ENCODE measurements at places on chromosomes 1 and 21.
A peak's percentile ranks its signal among the peaks of the same experiment; 100 is the strongest.

- DNase-seq = peak; percentile 76
Measured at GRCh38 chr1:43711524-43712386, 4.4 kb downstream of the ST3GAL3 start.

DNA sequence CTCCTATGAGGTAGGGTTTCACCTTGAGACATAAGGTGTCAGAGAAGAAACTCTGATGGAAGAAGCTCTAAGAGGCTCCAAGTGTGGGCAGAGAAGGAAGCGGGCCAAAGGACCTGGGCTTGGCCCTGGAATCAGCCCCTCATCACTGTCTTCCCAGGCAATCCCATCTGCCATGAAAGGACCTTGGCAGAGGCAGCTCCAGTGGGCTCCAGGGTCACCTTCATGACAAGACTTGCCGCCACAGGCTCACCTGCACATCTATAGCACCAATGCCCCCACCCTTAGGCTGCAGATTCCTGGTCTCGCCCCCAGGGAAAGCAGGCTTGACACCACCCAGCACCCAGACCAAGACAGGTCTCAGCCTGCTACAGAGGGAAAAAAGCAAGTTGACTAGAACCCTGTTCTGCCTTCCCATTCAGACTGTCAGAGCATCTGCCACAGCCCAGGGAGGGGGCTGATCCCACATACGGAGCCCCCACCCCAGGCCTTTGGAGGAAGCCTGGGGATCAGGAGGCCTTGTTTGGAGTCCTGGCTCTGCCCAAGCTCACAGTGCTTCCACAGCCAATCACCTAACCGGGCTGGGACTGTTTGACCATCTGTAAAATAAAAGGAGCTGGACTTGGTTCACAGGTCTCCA is 490 bp upstream of the FAM110D start:
- no peak for DNase-seq

DNA sequence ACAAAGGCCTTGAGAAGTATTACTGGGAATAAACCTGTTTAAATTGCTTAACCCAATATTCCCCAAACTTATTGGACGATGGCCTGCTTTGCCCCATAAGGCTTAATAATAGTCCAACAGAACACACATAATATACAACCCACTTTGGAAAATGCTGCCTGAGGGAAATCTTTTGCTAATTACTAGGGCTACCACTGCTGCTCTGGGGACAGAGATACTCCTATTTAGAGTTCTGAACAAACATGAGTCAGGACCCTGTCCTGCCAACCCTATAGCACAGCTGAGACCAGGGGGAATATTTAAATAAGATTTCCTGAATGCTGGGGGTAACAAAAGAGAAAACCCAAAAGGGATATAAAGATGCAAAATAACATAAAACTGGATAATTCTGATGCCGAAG is 139.1 kb downstream of the BRINP2 start:
- DNase-seq = no peak

DNA sequence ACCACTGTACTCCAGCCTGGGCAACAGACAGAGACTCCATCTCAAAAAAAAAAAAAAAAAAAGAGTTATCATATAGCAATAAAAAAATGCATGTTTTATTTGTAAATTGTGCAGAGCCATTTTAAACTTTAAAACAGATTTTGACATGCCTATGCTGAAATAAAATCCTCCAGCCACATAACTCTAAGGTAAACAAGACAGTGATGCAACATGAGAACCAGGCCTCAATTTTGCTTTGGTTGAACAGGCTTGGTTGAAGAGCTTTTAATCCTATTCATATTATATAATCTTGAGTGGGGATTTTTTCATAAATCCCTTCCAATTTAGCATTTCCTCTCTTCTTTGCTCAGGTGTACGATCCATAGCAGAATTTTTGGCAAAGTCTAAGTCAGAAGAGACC is 26.1 kb downstream of the ARMH1 start:
- DNase-seq = no peak

DNA sequence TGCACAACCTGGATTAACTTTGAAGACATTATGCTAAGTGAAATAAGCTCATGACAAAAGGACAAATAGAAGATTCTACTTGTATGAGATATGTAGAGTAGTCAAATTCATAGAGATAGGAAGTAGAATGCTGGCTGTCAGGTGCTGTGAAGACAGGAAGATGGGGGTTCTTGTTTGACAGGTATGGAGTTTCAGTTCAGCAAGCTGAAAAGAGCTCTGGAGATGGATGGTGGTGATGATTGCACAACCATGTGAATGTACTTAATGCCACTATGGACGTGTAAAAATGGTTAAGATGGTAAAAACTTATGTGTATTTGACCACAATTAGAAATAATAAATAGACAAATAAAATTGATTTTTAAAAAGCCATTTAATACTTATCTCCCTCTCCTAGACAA is 169.8 kb upstream of the DUSP10 start:
- no peak for DNase-seq

DNA sequence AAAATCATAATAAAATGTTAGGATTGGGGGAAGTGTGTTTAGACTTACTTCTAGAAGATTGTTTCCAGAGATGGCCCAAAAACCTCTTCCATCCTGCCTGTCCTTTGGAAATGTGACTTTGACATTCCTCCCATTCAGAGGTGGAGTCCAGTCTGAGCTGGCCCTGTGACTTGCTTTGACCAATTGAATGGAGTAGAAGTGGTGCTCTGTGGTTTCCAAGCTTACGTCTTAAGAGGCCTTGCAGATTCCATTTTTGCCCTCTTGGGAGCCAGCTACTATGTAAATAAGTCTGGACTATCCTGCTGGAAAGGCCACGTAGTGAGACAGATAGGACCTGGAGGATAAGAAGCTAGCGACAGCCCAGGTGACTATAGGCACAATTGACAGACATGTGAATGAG is 1.3 kb upstream of the NT5C1A start:
- no peak for DNase-seq

- no peak for DNase-seq
Measured at GRCh38 chr1:154843636-154844296, 26.3 kb downstream of the KCNN3 start.

DNA sequence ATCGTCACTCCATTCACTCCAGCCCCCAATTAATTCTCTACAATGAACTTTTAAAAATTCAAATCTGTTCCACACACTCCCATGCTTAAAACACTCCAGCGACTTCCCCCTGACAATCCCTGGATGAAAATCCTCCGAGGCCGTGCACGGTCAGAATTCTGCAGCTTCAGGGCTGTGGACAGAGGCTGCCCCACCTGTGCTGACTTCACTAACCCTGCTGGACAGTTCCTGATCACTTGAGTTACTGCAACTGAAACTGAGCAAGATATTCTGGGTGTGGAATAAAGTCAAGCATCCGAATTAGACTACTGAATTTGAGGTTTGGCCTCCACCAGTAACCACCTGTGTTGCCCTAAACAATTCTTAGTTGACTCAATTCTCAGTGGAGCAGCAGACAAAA is 1.0 kb upstream of the JAK1 start:
- DNase-seq = no peak

- DNase-seq = peak; percentile 49
Measured at GRCh38 chr1:2446394-2446793, 29.7 kb upstream of the PLCH2 start.
